ENCODE measurements at places on chromosomes 7 and 10.

DNA sequence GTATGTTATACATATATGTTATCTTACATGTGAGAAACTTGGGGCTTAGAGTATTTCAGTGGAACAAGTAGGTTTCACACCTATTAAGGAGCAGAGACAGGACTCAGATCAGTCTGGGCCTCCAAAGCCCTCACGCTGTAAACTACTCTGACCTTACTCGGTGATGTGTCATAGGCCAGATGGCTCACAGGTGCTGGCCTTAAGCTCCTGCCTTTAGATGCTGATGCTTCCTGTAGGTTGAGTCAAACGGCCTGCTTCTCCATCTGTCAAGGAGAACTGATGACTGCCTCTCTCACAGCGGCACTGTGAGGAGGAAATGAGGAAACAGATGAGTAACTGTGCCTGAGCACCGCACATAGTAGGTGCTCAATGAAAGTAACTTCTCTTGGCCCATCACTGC, 312.6 kb upstream of the COBL start:
- no peak for DNase-seq

DNA sequence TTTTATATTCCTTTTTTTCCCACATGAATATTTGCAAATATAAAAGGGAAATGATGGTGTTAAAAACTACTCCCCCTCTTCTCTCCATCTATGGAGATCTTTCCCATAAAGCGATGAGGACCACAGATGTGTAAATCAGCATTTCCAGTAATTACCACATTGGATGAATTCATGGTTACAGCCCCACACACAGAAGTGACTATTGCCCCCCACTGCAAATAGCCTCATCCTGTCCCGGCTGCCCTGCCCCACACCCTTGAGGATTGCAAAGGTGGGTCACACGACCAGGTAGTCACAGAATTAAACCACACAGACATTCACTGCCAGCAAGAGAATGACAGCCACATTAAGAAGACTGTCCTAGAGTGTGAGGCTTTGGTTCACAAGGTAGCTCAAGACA, 145.1 kb downstream of the DOCK4 start:
- DNase-seq: no peak

GRCh38 chr10:117126034-117126433, 12.0 kb downstream of the VAX1 start:
- no peak for DNase-seq

GRCh38 chr10:103750836-103751235, 104.5 kb downstream of the SH3PXD2A start:
- no peak for DNase-seq

DNA sequence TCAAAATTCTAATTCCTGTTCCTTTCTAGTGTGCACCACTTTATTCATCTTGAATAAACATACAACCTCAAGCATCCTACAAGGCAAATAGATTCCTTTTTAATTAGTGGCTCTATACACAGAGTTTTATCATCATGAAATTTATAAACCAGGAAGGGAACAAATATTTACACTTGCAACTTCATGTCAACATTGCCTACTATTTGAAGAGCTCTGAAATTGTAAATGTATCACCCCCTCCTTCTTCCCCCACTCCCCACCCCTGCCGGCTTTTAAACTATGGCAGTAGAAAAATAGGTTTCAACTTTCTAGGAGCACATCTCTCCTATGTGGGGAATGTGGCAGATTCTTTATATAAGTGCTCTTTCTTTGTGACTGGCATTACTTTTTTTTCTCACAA, 49.6 kb downstream of the KAT6B start:
- peak; percentile 52 for DNase-seq

GRCh38 chr7:139721821-139722220, 56.0 kb downstream of the HIPK2 start:
- DNase-seq: no peak

- DNase-seq: no peak
These were observed 17.8 kb downstream of the ASB4 start for GRCh38 chr7:95503271-95504131.

DNA sequence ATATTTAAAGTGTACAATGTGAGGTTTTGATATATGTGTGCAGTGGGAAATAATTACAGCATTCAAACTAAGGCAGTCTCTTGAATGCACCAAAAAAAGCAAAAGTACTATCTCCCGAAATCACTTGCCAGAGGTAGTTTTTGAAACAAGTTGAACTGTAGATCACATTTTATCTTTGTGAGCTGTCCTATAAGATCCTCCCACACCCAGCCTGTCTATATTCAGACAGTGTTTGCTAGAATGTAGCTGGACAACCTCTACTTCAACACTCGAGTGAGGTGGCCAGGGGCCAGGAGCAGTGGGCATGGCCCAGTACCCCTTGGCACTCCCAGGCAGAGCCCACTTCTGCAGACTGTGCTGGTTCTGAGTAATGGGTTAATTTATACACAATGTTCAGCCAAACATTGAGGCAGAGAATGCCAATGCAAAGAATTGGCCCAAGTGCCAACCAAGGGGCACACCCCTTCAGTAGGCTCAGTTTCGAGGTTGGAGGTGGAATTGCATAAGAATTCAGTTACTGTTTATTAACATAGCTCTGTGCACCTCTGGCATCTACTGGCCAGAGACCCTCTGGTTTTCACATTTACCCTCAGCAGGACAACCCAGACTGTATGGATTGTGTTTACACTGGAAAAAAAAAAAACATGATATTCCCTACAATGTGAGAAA, 70.5 kb downstream of the AHR start:
- DNase-seq: no peak

DNA sequence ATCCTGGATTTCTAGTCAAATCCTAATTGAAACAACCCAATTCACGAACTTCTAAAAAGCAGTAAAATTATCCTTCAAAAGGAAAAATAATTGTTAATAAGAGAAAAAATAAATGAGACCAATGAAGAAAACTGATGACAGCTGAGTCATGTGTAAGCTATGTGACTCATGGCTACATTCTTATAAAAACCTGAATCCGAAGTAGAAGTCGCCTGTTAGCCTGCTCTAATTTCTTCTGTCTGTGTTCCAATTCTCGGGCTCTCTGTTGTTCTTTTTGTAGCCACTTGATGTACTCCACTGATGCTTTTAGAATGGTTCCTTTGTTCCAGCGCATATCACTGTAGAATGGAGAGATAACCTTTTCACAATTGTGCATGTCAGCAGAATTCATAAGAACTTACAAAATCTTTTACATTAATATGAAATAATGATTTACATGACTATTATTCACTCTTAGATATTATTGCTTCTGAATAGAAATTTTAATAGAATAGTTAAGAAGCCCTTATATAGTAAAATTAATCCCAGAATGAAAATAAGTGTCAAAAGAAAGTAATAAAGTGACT, 88.8 kb downstream of the TFEC start:
- DNase-seq: no peak

DNA sequence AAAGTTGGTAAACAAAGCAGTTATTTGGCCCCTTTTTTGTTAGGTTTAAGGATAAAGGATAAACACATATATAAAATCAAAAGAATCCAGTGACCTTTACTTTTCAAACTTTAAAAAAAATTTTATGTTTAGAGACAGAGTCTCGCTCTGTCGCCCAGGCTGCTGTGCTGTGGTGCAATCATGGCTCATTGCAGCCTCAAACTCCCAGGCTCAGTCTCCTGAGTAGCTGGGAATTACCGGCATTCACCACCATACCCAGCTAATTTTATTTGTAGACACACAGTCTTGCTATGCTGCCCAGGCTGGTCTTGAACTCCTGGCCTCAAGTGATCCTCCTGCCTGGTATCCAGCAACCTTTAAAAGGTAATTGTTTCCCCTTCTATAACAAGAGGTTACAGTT, 31.3 kb downstream of the GNA12 start:
- no peak for DNase-seq

GRCh38 chr7:99446096-99446495, 7.4 kb downstream of the CPSF4 start:
- DNase-seq: no peak

DNA sequence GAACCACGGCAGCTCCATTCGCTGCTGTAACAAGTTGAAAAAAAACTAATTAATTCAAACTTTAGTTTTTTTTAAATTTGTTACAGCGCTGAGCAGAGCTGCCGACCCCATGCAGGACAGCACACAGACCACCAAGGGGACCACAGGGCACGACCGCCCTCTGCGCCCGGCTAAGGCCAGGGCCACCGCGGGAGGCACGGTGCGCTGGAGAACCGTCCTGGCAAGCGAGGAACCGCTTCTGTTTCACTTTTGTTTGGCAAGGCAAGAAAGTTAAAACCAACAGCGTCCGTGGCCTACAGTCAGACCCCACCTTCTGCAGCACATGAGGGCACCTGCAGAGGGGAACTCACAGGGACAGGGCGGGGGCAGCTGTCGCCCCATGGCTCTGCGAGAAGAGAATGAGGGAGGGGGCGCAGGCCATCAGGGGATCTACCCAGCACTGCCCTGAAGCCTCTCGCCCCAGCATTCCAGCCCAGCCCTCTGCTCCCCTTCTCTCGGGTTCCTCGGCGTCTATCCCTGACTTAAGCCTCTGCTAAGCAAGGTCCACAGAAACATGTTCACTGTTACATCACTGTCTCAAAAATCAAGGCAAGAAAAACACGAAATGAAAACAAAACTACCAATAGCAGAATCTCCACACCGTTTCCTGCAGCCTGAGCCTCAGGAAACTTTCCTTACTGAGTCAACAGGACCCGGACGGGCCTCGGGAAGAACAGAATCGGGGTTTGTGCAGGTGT, 204.4 kb downstream of the DIP2C start:
- DNase-seq: peak; percentile 57

GRCh38 chr10:130513686-130514476, 377.7 kb downstream of the GLRX3 start:
- no peak for DNase-seq

GRCh38 chr7:13042605-13043236, 355.3 kb downstream of the ARL4A start:
- no peak for DNase-seq

DNA sequence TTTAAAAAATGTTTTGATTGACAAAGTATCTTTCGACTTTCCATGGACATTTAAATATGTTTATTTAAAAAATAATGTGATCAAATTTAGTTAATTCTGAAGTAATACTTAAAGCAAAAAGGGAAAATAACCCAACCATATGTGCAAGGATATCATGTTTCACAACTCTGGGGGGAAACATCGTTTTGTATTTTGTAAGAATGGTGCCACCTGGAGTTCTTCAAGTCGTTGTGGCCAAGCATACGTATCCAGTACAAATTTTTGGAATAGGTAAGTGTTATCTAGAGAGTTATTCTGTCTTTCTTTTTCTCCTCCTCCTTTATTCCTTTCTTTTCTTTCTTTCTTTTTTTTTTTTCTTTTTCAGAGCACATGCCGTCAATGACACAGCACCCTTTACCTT, 176.2 kb upstream of the CSTF2T start:
- no peak for DNase-seq

DNA sequence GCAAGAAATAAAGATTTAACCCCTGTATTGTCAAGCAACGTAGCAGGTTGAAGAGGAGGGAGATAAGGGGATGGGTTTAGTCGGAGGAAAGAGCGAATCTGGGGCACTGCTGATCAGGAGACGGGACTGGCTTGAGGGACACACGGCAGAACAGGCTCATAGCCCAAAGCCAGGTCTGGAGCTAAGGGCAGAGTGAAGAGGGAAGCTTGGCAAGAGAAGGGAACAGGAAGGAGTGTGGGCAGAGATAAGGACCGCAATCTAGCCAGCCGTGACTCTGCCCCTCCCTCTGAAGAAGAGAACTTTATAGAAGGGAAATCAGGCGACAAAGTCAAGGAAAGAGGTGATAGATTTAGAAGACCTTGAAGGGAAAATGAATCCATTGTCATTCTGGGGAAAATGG, 67.6 kb downstream of the CAV1 start:
- DNase-seq: no peak

DNA sequence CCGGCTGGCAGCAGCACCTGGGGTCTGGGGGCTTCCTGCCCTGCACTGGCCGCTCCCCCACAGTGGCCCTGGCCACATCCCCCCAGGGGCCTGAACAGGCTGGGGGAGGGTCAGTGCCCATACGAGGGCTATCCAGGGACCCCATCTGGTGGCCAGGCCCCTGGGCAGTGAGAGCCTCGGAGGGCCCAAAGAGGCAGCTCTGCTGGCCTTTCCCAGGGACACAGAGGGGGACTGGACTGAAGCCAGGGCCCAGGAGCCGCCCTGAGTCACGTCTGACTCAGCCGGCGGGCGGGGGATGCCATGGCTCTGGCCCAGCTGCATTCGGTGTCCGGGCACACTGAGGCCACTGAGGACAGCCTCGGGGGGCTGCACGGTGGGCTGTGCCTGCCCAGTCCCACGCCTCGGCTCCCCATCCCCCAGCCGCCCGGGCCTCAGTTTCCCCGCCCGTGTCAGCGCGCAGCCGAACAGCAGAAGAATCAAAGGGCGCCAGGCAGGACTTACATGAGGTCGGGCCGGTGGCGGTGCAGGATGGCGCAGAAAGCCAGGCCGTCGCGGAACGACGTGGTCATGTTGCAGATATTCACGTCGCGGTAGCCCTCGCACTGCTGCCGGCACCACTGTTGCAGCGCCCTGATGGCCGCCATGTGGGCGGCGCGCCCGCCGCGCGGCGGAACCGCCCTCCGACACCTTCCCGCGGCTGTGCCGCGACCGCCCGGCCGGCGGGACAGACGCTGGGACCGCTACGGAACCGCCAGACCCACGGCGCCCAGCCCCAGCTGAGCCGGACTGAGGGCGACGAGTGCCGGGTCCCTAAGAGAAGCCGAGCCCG, at the start of gene MICALL2:
Gene MICALL2 (minus strand): TSS at position 788 of the 829 bp plus-strand sequence. CDS start 144 bp downstream, at position 644.
- DNase-seq: peak; percentile 63

DNA sequence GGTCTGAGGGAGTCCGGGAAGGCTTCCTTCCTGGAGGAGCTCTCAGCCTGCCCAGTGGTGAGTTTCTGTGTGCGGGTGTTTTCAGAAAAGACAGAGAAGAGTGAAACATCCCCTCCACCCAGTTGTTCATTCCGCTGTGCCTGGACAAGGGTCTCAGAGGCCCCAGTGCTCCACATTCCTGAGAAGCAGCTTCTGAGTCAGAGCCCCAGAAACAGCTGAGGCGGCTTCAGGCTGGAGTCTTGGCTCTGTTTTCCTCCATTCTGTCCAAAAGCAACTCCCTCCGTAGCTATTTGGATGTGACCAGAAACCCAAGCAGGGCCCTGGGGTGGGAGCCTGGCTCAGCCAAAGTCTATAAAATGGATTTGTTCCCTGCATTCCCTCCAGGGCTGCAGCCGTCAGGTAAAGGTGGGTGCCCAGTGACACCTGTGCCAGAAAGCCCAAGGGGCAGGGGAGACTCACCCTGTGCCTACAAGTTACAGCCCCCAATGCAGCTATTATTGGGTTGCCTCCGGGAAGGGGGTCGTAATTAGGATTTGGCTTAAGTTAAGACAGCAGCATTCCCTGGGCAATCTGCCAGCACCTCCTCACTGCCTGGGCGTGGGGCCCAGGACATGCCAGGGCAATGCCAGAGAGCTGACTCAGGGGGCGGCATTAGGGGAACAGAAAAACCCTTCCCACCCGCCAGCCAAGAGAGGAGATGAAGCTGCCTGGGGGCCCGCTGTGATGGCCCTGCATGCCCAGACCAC, 13.1 kb upstream of the CAMK2G start:
- no peak for DNase-seq

DNA sequence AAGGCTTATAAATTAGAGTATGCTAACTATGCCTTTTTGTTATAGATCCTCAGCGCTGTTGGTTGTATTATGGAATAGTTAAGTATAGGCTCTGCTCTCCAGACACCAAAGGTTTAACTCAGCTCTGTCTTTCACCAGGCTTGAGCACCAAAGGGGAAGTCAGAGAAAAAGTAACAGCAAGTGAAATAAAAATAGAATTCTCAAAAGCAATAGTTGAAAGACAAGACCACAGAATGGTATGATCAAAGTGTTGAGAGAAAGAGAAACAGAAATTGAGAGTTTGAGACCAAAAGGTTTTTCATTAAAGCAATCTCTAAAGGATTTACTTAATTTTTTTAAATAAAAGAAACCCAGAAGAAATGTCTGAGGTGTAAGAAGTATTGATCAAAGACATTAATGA, 529.8 kb upstream of the C7orf33 start:
- DNase-seq: no peak

Data from NCI-H146 (cell line).